ENCODE measurements at places on chromosomes 12 and 14.

DNA sequence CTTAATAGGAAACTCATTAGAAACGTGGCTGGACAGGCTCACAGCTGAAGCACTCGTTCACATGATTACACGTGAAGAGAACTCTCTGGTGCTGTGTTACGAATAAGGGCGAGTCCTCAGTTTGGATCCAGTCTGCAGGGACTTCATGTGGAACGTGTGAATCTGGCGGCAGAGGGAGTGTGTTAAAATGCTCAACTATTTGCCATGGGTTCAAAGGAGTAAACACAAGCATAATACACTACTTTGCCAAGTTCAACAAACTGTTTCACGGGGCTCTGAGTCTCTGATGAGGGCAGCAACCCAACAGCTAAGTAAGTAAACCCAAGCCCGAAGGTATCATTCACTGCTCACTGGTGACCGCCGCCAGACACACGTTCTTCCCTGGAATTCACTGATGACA, 42.4 kb downstream of the NUAK1 start:
- DNase-seq: no peak

GRCh38 chr14:72754949-72755348, 139.0 kb downstream of the DPF3 start:
- DNase-seq: no peak

- peak; percentile 92 for DNase-seq
Observed at GRCh38 chr12:95336387-95337067, 118.9 kb downstream of the VEZT start.

- peak; percentile 45 for DNase-seq
Observed at GRCh38 chr12:20368114-20368650, at the start of gene PDE3A. Gene PDE3A, plus strand, starts transcription at chr12:20368537. Its CDS starts 748 bp downstream, at chr12:20369285.

- DNase-seq: no peak
Observed at GRCh38 chr12:56224954-56225353, 812 bp downstream of the NABP2 start.

DNA sequence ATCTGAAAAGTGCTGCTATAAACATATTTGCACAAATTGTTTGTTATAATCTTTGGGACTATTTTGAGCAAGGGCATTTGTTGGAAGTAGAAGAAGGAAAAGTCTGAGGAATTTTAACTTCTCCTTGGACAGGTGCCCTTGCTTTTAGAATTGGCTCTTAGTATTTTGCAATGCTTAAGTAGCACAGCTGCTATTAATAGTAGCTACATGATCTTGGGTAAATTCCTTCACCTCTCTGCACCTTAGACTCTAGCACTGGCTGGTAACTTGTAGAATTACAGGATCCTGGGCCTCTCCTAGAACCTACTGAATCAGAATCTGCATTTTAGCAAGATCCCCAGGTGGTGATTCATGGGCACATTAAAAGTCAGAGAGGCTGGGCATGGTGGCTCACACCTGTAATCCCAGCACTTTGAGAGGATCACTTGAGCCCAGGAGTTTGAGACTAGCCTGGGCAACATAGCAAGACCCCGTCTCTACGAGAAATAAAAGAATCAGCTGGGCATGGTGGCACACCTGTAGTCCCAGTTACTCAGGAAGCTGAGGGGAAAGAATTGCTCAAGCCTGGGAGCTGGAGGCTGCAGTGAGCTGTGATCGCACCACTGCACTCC, 10.8 kb upstream of the TMEM120B start:
- DNase-seq: no peak

DNA sequence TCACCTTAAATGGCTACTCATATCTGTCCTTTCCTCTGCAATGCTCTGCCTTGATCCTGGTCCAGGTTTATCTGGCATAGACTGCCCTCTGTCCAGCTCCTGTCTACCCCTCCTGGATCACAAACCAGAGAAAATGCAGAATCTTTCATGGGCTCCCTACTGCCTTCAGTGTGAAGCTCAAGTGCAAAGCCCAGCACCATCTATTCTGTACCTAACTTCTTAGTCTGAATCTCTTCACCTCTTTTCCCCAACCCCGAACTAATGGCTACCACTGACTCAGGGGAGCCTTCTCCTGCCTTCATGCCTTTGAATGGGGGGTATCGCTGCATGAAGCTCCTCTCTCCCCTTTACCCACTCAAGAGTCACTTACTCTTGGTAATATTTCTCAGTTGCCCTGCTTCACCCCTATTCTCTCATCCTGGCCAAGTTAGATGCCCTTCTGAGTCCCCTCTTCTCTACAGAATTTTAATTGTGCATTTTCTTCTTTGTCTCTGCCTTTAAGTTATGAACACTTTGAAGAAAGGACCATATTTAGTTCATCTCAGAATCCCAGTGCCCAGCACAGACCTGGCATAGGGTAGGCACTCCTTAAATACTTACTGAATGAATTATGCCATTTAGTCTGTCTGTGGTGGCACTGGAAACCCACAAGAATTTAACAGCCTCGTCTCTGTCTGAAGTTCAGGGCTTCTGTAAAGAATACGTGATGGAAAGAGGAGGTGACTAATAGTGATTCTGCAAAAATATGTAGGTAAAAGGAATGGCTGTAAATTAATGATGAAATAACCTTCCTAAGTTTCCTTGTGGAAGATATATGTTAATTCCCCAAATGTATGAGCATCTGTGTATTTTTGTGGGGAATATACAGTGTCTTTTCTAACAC, 191.3 kb upstream of the AMIGO2 start:
- no peak for DNase-seq

DNA sequence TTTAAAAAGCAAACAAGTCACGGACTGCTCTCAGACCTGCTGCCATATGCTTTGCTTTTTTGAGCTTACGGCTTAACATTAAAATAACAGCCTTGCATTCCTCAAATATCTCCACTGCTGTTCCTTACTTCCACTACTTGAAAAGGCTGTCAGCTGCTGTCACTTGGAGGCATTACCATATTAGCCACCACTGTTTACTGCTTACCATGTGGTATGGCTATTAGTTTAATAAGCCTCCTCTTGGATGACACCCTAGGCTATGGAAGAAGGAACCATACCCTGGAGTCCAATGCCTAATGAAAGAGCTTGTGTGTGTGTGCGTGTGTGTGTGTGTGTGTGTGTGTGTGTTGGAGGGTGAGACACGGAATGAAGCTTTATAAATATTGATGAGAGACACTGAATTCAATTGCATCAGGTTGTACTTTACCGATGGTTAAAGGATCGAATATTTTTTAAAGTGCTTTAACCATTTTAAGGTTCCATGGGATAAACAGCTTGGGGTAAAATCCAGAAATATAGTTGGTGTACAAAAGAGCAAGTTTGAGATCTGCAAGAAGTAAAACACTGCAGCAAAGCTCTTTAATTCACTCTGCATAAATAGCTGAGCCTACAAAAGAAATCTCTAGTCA, 174.5 kb downstream of the TTC7B start:
- no peak for DNase-seq

- no peak for DNase-seq
Observed at GRCh38 chr12:96170328-96170727, 23.8 kb upstream of the ELK3 start.

All from NCI-H1105 treated with DMSO at 0.1 percent for 48 hours (cell line).